CD14-positive monocyte (primary cell): ENCODE measurements at places on chromosomes 2 and 18.

DNA sequence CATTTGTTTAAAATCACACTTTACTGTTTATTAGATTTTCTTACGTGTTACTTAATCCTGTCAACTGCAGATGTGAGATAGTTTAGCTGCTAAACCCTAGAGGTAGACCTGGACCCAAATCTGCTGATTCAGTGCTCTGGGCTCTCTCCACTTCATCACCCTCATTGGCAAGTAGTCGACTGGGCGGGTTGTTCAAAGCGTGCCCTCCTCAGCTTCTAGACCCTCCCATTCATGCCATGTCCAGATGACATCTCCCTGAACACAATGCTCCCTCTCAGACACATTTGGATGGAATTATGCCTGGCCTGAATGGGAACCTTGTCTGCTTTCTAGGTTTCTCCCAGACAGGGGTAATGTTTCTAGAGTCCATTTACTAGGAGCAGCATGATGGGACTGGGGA, 43.7 kb downstream of the RPIA start:
- H3K27ac ChIP-seq = no peak overlapping the region
- DNase-seq = no peak
- no peak overlapping the region for H3K4me3 ChIP-seq
- H3K4me1 ChIP-seq = no peaks in the 10 kb centered on the region

DNA sequence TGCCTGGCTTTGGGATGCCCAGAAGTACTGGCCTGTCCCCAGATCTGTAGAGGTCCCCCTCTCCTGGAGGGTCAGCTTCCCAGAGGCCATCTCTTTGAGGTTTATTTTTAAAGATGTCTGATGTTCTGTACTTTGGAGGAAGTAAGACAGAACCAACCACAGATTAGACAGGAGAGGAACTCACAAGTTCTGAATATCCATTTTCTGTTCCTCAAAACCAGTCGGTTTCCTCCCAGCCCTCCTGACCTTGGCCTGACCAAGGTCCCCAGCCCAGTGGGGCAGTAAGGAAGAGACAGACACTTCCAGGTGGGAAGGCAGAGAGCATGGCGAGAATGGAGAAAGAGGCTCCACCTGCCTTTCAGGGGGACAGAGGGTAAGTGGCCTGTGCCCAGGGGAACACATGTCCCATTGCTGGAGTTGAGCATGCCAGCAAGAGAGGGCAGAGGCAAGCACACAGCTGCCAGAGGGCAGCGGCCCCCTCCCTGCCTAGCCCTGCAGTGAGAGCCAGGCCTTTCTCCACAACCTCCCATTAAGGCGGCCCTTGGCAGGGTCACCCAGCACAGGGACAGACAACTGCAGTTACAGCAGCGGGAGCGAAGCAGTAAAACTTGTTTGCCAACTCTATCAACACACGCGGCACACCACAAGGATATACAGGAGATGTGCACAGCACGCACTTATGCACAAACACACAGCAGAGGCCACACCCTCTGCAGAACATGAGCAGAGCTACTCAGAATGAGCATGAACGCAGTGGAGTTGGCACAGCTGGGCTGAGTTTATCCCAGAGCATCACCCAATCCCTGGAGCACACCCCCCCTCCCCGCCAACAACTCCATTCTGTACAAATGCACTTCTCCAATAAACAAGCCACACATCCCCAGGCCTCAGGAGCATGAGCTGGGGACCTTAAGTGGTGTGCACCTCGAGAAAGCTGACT, 18.5 kb upstream of the SEMA4C start:
- DNase-seq = peak; percentile 88
- H3K27ac ChIP-seq = peak overlapping the region; percentile 41
- H3K4me3 ChIP-seq = no peak overlapping the region
- peaks cover 48% of the 10 kb centered on the region for H3K4me1 ChIP-seq
- no peaks in the 10 kb centered on the region for H3K27me3 ChIP-seq

DNA sequence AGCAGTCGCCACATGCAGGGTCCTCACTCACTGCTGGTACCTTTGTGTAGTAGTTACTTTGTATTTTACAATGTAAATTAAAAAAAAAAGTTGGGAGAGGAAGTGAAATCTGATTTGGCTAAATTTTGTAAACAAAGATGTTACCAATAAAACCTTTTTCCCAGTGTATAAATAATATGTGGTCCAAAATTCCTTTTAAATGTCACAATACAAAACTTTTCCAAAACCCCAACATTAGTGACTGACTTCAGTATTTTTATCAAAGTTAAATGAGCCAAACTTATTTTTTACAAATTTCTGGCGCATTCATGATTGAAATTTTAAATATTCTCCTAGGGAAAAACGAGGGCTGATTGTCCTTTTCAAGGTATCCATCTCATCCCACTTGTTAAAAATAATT, 239.9 kb downstream of the AGAP1 start:
- no peak overlapping the region for H3K27ac ChIP-seq
- DNase-seq = no peak
- peaks cover 2% of the 10 kb centered on the region for H3K27me3 ChIP-seq
- no peak overlapping the region for H3K4me3 ChIP-seq
- peaks cover 4% of the 10 kb centered on the region for H3K4me1 ChIP-seq
- no peaks in the 10 kb centered on the region for H3K36me3 ChIP-seq

GRCh38 chr2:1802046-1802445, 57.7 kb upstream of the PXDN start:
- no peak overlapping the region for H3K4me3 ChIP-seq
- DNase-seq = no peak
- no peaks in the 10 kb centered on the region for H3K27me3 ChIP-seq
- H3K36me3 ChIP-seq = no peaks in the 10 kb centered on the region
- H3K4me1 ChIP-seq = no peaks in the 10 kb centered on the region

DNA sequence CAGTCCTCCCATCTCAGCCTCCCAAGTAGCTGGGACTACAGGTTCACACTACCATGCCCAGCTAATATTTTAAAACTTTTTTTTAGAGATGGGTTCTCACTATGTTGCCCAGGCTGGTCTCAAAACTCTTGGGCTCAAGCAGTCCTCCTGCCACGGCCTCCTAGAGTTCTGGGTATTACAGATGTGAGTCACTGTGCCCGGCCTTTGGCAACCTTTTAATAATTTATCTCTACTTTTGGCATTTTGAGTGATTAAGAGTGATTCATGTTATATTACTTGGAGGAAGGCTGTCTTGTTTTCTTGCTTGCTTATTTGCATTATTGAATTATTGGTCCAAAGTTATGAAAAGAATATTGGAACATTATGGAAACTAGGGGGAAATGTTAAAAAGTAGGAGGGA, 24.3 kb downstream of the NCOA1 start:
- DNase-seq = no peak
- no peak overlapping the region for H3K27ac ChIP-seq
- H3K36me3 ChIP-seq = no peaks in the 10 kb centered on the region
- H3K4me3 ChIP-seq = no peak overlapping the region

DNA sequence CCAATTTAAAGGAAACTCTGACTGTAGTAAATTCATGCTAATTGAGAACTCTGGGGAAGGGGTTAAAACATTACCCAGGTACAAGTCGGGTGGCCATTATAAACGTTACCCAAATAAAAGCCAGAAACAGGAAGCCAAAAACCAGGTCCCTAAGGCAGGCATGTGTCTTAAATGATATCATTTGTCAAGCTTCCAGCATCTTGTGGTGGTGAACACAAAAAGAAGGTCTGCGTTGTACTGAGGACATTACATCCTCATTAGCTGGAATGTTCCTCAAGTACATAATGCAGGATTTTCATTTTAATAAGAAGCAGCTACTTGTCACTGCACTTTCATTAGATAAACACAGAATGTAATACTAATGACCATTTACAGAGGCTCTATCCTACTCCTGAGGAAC, 10.9 kb downstream of the PTGR3 start:
- no peaks in the 10 kb centered on the region for H3K4me1 ChIP-seq
- peaks cover 22% of the 10 kb centered on the region for H3K36me3 ChIP-seq
- H3K4me3 ChIP-seq = no peak overlapping the region
- no peak overlapping the region for H3K27ac ChIP-seq
- no peaks in the 10 kb centered on the region for H3K27me3 ChIP-seq

DNA sequence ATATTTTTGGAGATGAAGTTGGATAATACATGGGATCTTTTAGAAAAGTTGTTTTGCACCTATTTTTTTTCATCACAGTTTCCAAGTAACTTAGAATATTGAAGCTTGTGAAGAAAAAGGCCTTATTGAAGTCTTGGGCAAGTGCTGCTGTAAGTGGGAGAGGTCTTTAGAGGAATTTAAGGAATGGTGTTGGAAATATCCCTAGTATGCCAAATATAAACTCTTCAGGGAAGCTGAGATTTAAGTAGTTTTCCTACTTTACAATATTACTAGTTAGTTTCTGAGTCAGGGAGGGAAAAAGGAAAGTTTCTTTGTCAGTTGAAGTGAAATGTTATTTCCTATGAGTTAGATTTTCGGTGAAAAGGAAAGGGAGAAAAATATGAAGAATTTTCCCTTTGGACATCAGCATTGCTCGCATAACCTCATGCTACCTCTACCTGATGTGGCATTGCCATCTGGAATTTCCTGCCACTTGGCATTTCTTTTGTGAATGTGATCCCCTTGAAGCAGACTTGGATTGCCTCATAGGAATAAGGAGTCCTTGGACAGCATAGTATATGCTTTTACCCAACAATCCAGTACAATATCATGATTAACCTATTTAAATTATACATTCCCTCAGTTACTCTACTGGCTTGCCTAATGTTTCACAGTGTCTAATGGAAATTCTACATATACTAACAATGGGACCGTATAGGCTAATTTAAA, 12.1 kb downstream of the PLEKHH2 start:
- no peaks in the 10 kb centered on the region for H3K27me3 ChIP-seq
- no peak overlapping the region for H3K27ac ChIP-seq
- H3K4me3 ChIP-seq = no peak overlapping the region
- H3K36me3 ChIP-seq = no peaks in the 10 kb centered on the region

DNA sequence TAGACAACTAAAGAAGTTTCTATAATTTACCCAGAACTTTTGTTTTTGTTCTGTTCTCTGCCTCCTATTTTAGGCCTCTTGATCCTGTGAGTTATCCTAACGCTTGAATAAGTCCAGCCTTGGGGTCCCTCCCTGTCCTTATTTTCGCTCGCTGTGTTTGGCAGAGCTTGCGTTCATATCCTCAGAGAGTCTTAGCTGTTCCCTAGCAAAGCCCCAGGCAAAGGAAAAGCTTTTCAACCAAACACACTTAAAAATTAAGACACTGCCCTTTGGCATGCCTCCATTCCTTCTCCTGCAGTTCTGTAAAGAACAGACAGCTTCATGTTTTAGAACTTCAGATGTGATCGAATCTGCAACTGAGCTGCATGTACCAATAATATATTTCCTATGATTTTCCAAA, 517.2 kb downstream of the SUCLG1 start:
- H3K4me1 ChIP-seq = no peaks in the 10 kb centered on the region
- no peak for DNase-seq
- H3K27me3 ChIP-seq = no peaks in the 10 kb centered on the region

- no peaks in the 10 kb centered on the region for H3K27me3 ChIP-seq
- H3K27ac ChIP-seq = no peak overlapping the region
- no peak for DNase-seq
- no peaks in the 10 kb centered on the region for H3K36me3 ChIP-seq
Observed at GRCh38 chr2:8422450-8422800, 259.4 kb upstream of the ID2 start.

DNA sequence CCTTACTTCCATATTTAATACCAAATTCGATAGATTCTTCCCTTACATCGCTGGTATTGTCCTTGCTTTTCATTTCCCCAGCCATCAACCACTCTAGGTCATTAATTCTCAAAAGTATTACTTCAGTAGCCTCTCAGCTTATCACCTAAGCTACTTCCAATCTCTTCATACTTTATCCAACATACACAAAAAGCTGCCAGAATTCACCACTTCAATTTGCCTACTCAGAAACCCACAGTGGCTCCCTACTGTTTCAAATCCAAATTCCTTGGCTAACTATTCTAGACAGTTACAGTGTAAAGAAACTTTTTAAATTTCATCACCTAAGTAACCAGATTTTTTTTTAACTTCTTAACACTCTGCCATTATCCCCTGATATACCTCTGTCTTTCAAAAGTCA, 4.7 kb downstream of the SLC25A12 start:
- H3K4me3 ChIP-seq = no peak overlapping the region
- no peak overlapping the region for H3K27ac ChIP-seq
- peaks cover 21% of the 10 kb centered on the region for H3K36me3 ChIP-seq
